Activated CD8-positive, alpha-beta memory T cell treated with anti-CD3 and anti-CD28 coated beads for 4 hours (primary cell): ENCODE measurements at places on chromosomes 2 and 18.

DNA sequence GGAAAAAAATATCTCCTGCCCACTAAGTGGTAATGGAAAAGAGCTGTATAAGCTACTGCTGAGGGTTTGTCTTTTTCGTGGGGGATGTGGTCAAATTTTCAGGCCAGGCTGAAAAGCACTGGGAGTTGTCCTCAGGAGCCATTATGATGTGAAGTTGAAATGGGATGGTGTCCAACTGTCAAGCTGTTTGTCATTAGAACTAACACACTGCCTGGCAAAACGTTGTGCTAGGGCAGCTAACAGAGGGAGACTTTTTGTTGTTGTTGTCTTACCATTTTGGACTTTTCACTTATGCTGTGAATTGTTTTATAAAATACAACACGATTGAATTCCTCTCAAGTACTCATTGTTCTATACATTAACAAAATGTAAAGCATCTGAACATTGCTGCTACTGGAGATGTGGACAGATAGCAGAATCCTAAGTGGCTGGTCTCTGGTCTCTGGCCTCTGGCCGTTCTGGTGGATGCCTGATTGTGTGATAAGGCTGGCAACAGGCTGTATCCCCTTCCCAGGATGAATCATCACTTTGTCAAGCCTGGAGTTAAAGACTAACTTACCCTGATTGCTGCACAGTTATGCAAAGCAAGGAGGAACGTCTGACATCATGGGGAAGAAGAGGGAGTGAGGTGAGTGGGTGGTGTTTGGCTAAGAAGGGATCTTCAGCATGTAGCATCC, 2.3 kb downstream of the MYO1B start:
- DNase-seq, result no peak

DNA sequence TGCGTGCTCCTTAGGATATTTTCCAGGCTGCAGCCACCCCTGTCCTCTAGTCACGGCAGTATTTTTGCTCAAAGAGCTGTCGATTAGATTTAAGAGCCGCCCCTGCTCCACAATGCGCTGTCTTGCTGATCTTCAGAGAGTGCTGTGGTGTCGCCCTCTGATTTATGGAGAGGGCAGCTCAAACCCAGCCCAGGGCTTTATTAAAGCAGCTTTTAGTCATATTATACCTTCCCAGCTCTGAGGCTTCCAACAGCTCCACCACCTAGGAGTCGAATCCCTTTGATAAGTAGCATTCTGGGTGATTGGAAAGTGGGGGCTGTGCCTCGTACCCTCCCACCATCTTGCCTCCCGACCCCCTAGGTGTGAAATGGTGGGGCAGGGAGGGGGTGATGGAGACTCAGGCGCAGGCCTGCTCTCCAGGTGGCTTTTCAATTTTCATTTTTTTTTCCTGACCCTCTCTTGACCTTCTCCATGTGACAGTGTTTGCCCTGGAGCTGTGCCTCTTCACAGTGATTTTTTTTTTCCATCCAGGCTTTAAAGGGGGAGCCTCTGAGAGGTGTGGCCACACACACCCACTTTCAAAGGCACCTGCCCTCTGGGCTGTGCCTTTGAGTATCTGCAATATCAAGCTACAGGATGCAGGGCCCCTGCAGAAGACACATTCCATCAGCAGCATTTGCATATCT, 53.1 kb upstream of the NRP2 start:
- DNase-seq, result no peak

DNA sequence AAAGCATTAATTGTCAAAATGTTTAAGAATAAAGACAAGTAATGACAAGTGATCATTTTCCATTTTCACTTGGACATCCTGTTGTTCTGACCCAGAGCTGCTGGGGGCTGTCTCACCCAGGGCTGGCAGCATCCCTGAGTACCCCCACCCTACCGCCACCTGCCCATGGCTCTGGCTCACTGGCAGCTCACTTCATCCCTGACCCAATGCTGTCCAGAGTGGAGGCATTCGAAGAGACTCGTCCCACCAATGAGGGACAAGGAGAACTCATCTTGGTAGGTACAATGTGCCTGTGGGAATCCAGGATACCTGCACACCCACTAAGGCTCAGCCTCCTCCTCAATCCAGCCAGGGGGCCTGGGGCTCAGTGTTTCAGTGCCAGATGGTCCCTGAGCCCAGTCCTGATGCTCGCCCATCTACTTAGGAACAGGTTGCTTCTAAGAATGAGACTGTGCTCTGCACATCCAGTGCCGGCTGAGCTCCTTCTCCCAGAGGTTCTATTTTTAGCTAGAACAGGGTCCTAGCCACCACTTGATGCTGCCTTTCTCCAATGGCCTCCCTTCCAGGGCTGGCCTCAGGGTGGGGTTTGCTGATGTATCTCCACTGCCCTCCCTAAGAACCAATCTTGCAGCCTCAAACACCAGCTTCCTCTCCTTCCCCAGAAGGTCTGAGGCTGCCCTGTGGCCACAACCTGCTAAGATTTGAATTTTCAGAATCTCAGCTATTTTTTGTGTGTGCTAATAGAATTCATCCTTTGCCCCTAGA, 53.7 kb downstream of the ADD2 start:
- DNase-seq, result no peak

- DNase-seq, result no peak
These were observed 949.9 kb upstream of the NRXN1 start for GRCh38 chr2:51981783-51982182.

- DNase-seq, result no peak
These were observed 18.3 kb downstream of the CLHC1 start for GRCh38 chr2:55213822-55214221.

DNA sequence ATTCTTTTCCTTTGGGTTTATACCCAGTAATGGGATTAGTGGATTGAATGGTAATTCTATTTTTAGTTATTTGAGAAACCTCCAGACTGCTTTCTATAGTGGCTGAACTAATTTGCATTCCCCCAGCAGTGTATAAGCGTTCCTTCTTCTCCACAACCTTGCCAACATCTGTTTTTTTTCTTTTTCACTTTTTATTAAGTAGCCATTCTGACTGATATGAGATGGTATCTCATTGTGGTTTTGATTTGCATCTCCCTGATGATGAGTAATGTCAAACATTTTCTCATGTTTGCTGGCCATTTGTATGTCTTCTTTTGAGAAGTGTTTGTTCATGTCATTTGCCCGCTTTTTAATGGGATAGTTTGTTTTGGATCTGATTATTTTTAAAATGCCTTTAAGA, 64.1 kb upstream of the MEIS1 start:
- DNase-seq, result no peak

DNA sequence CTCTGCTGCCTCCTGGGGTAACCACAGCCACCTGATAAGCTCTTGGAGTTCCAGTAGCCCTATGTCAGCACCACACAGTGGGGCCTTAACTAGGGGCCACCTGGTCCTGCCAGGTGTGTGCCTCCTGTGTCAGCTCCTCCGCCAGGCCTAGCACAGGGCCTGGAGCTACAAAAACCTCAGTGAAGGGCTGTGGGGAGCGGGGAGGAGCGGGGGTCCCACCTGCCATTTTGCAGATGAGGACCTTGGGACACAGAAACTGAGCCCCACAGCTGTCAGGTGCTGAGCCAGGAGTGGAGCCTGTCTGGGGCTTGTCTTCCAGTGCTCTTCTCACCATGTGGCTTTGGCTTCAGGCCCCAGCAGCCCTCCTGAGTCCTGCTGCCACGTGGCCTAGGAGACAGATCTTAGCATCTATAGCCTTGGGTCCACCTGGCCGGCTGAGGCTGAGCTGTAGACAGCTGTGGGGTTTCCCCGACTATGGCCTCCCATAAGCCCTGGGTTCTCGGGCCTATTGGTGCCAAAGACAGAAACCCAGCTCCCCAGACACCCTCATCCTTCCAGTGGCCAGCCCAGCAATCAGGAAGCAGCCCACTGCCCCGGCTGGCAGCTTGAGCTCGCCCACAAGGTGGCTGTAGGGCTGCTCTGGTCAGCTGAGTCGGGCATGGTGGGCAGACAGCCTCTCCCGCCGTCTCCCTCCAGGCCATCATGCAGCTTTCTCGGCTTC, 104.5 kb upstream of the MCFD2 start:
- DNase-seq, result no peak

- DNase-seq, result no peak
These were observed 36.1 kb downstream of the TRPM8 start for GRCh38 chr2:233953087-233953801.

DNA sequence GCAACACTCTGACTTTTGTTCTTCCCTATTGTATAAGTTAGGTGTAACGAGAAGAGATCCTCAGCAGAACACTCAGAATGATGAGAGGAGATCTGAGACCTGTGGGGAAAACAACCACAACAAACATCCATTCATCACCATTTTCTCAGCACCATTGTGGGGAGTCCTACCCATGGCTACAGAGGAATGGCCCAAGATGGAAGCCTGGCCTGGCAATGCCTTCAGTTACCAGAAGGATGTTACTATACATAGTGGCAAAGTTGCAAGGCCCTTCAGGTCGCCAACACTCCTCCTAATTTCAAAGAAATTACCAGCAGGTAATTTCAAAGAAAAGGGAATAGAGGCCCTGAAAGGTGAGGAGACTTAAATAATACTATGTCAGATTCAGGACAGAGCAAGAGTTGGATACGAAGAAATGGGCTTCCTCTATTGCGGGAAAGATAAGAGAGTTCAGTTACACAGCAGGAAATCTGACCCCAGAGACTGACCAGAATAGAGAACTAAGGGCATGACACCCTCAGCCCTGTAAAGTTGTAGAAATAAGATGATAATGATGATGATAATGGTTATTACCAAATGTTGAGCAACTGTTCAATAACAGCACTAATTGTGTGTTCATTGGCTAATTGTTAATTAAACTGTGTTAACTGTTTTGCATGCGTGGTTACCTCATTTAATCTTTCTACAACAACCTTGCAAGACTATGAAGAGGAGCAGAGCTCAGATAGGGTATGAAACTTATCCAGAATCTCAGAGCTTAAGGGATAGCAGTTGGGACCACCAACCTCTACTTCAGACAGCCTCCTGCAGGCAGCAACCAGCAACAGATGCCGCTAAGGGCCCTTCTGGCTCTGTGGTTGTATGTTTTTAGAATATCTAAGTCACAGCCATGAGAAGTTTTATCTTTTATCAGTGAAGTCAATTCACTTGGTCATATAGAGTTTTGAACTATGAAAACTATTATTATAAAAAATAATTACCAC, 37.5 kb downstream of the DHRS9 start:
- no peak for DNase-seq

DNA sequence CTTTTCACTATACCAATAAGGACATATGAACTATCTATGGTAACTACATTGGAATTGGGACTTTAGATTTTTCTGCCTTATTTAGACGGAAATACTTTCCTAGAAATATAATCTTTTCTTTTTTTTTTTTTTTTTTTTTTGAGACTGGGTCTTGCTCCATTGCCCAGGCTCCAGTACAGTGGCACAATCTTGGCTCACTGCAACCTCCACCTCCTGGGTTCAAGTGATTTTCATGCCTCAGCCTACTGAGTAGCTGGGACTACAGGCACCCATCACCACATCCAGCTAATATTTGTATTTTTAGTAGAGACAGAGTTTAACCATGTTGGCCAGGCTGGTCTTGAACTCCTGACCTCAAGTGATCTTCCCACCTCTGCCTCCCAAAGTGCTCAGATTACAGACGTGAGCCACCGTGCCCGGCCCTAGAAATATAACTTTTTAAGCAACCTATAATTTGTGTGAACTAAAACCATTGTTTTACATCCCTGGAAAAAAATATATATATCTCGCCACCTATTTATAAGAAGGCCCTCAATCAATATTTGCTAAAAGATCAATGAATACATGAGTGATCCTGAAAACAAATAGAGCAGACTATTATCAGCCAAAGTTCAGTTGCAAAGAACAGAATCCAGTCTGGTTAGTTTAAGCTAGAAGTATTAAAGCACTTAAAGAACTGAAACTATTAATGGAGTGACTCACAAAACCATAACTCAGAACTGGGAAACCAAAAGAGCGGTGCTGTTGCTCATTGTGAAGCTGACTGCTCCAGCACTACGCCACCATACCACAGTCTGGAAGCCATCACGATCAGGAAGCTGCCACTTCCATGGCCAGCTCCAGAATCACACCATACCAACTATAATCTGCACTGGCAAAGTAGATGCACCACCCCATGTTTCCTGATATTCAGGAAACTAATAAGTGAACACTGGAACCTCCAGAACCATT, 8.4 kb upstream of the HNRNPLL start:
- no peak for DNase-seq

DNA sequence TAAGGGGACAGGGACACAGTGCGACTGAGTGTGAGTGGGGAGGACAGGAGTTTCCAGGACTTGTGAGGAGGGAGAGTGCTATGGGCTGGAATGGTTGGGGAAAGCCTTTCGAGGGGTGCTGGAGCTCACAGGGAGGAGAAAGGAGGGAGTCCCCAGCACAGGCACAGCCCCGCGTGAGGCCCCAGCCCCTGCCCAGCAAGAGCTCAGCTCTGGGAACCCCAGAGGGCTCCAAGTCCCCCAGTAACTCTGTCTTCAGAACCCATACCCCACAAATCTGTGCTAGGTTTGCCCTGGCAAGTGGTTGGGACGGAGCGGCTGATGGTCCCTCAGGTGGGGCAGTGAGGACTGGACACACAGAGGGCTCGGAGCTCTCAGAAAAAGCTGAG, 75.4 kb downstream of the SFXN5 start:
- no peak for DNase-seq
